ENCODE measurements at places on chromosomes 2 and 18.

DNA sequence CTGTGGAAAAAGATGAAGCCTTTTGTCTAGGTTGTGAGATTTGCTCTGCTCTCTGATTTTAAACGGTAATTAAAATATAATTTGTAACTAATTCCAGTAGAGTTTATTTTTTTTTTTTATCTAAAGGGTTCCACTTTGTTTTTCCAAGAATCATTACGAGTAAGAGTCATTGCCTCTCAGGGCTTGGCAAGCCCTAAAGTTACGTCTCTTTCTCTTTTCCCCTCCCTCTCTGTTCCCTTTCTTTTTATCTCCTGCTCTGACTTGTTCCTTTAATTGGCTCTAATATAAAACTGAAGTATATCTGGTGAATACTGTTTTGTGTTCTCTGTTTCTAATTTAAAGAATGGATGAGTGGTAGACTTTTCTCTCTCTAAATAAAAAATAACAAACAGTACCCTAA lies 75.8 kb downstream of the CALCRL start:
- no peak for DNase-seq

DNA sequence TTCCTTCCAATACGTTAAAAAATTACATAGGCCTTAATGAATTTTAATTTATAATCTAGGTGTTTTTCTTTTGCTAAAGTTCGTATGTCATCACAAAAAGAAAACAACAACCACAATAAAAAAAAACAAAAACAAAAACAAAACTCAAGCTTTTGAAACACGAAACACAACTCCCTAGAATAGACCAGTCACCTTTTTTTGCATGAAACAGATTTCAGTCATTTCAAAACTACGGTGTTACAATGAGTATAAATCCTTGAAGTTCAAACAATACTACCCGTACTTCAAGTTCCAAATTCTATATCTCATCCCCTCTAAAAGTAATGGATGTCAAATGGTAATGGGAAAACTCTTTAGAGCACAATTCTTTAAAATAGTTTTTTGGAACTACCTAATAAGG lies 142.4 kb downstream of the CDH2 start:
- DNase-seq = no peak

GRCh38 chr18:76255070-76255683 lies 239.9 kb downstream of the ZNF516 start:
- no peak for DNase-seq

DNA sequence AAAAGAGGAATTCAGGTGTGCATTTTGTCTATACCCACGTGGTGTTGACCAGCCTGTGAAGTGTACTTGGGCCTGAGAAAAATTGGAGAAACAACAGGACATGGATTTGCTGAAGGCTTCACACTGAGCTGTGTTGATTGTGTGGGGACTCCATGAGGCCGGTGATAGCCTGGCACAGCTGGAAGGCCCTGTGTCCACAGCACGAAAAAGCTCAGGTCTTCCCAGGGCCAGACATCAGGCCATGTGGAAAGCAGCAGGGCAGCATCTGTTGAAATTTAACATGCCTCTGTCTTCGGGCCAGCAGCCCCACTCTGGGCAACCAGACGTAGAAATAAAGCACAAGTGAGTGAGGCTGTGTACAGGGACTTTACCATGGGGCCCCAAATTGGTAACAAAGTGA lies 84.1 kb downstream of the HS6ST1 start:
- no peak for DNase-seq

GRCh38 chr2:238104226-238104690 lies 4.1 kb downstream of the ESPNL start:
- no peak for DNase-seq

- no peak for DNase-seq
These were observed 59.5 kb downstream of the MFSD6 start for GRCh38 chr2:190467575-190468083.

DNA sequence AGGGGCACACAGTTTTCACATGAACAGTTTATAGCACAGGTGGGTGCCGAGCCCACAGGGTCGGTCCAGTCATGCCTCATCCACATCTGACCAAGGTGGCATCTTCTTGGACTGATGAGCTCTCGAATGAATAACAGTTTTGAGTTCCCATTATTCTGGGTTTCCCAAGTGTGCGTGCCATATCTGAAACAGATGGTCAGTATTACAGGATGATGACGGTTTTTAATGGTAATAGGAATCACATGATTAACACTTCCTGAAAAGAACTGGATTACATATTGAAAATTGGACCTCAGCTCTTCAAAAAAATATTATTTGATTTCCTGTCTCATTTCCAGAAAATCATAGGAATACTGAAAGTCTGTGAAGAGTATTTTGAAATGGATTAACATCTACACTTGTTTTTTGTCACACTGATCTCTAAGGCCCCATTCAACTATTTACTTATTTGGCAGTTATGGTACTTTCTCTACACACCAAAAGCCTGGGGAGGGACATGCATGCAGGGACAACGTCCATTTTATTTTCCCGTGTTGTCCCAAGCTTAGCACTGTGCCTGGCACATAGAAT lies 22.2 kb upstream of the NAB1 start:
- no peak for DNase-seq

- DNase-seq = no peak
These were observed 144.5 kb downstream of the EXOC6B start for GRCh38 chr2:72681016-72681995.

DNA sequence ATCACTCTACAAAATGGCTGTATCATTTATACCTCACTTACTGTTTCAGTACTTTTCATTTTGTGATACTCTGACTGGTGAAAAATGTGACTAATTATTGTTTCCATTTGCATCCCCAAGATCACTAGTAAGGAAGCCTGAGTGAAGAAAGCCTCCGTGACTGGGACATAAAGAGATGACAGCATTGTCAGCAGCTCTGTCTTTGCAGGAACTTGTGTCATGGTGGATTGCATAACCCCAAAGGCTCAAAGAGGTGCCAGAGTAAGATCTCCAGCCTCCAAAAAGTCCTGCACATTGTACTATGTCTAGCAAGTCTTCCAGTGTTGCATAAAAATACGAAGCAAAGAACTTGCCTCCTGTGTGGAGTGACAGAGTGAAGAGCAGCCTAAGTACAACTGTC lies 187.5 kb upstream of the CRIM1 start:
- DNase-seq = no peak

DNA sequence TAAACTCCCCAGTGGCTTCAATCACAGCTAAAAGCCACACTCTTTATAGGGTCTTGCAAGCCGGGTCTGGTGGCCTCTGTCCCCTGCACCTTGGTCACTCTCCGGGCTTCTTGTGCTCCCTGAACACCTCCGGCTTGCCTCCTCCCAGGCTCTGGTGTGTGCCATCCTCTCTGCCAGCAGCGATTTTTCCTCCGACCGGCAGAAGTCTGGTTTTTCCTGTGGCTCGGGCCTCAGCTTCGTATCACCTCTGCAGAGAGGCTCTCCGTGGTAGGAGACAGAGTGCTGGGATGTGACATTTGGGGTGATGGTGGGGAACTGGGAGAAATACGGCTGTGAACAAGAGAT lies 58.8 kb upstream of the HPCAL1 start:
- DNase-seq = no peak

- DNase-seq = no peak
These were observed 57.3 kb upstream of the SLC66A3 start for GRCh38 chr2:11097854-11098387.

DNA sequence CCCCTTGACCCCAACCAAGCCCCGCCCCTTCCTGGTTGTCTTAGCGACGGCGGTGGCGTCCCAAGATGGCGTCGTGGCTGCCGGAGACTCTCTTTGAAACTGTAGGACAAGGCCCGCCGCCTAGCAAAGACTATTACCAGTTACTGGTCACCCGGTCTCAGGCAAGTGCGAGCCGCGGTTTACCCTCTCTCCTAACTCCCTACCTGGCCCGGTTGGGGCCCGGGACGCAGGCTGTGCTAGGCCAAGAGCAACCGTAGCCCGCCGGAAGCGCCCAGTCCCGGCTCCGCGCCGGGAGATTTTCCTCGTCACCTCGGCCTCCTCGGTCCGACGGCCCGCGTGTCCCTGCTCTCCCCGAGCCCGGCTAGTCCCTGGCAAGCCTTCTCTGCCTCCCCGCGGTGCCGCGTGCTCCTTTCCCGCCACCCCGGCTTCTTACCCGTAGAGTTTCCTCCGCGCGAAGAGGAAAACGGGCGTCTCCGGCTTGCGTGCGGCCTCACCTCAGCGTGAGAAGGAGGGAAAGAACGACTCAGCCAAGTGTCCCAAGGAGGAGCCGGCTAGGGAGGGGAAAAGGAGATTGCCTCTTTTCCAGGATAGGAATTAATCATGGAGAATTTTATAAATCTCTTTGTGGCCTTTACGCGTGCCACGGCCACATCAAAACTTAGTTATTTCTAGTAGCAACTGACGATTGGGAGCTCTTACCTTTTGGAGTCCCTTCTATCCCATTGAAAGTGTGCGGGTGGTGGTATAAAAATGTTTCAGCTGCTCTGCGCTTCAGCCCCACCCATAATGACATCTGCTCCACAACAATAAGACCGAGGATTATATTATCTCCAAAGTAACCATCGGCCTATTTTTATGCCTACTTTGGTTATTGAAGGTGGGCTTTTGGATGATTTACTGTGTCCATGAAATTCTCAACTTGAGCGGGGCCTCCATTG lies at the start of gene FBXO36:
Gene FBXO36, plus strand, starts transcription at position 55 of the 938 bp plus-strand sequence. Its CDS starts 11 bp downstream, at position 66.
- peak; percentile 95 for DNase-seq

DNA sequence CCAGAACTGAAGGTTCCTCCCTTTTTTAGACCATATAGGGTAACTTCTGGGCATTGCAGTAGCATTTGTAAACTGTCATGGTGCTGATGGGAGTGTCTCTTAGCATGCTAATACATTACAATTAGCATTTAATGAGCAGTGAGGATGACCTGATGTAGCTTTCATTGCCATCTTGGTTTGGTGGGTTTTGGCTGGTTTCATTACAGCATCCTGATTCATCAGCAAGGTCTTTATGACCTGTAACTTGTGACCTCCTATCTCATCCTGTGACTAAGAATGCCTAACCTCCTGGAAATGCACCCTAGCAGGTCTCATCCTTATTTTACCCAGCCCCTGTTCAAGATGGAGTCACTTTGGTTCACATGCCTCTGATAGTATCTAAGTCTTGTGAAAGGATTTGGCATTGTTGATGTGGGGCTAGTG lies 159.0 kb downstream of the TMX3 start:
- no peak for DNase-seq

DNA sequence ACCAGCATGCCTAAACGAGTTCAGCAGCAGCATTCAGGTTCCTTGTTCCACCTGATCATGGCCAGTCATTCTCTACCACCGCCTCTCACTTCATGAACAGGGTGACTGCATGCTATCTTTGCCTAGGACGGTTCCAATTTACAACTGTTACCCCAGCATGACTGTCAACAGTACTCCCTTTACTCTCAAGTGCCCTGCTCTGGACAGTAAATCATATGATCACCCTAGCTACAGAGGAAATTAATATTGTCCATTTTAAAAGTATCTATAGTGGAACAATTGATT lies 25.7 kb downstream of the MGAT4A start:
- DNase-seq = no peak

DNA sequence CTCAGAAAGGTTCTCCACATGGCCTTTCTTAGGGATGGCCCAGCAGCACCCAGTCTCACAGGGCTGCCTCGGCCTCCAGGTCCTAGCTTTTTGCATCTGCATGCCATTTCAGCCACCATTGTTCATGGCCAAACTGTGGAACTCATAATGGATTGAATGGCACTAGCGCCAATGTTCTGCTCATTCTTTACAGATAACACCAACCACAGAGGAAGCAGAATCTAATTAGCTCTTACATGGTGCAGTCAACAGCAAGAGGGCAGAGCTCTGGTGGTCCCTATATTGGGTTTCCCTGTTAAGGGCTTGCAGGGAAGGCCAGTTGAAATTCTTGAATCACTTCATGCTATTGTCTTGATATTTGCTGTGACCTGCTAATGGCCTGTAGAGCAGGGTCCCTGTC lies 45.6 kb downstream of the ARL4C start:
- DNase-seq = no peak

Measured in liver (tissue), 10 donors.